Esophagus mucosa (tissue), 1 donor: ENCODE measurements at places on chromosomes 12 and 14. TPM values are rescaled to one million over a fixed set of nuclear protein-coding genes. Genes with fewer than 3 reads are reported as not detected.

Gene CD163
- total RNA-seq = 5.8 TPM

Gene CFAP54
- total RNA-seq = 0.28 TPM

GRCh38 chr12:94698578-94698977, 48.2 kb upstream of the TMCC3 start:
- no peak for ATAC-seq

GRCh38 chr12:3253682-3254275, 176.6 kb downstream of the TSPAN9 start:
- no peak for ATAC-seq
